ENCODE measurements at places on chromosomes 11 and 22.

DNA sequence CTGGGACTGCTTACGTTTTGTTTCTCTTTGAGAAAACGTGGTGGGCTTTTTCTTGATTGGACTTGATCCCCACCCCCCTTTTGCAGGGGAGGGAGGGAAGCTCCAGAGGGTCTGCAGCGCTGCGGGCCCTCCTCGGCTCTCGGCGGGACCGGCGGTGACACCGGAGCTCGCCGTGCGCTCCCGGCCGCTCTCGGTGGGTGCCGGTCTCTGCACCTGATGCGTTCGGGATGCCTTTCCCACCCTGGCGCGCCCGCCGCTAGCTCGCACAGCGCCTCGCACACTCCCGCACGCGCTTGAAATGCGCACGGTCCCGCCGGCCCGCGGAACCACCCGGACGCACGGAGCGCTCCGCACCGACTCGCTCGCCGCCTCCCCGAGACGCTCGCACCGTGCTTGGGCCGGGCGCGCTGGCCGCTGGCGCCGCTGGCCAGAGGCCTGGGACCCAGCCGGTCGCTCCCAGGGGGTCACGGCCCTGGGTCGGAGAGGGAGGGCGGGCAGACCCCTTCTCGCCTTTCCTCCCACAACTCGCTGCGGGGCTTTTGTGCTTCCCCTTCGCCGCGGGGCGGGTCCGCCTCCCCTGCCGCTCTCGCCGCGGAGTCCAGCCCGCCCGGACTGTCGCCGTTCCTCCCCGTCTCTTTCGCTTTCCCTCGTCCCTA, 1.0 kb downstream of the ZBTB16 start:
- DNase-seq, result no peak

- DNase-seq, result no peak
These were observed 298.7 kb upstream of the NCAM1 start for GRCh38 chr11:112662554-112662953.

DNA sequence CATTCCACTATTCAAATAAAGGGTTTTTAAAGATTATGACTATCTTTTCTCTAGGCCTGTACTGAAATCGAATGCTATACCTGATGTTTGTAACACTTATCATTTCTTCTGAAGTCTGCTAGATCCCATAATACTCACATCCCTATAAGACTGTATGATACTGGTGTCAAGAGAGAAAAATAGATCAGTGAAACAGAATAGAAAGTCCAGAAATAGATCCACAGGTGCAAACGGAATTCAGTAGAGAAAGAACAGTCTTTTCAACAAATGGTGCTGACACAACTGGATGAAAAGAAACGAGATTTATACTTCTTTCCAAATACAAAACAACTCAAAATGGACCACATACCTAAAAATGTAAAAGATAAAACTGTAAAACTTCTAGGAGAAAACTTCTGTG, 143.2 kb downstream of the APOL5 start:
- DNase-seq, result no peak

DNA sequence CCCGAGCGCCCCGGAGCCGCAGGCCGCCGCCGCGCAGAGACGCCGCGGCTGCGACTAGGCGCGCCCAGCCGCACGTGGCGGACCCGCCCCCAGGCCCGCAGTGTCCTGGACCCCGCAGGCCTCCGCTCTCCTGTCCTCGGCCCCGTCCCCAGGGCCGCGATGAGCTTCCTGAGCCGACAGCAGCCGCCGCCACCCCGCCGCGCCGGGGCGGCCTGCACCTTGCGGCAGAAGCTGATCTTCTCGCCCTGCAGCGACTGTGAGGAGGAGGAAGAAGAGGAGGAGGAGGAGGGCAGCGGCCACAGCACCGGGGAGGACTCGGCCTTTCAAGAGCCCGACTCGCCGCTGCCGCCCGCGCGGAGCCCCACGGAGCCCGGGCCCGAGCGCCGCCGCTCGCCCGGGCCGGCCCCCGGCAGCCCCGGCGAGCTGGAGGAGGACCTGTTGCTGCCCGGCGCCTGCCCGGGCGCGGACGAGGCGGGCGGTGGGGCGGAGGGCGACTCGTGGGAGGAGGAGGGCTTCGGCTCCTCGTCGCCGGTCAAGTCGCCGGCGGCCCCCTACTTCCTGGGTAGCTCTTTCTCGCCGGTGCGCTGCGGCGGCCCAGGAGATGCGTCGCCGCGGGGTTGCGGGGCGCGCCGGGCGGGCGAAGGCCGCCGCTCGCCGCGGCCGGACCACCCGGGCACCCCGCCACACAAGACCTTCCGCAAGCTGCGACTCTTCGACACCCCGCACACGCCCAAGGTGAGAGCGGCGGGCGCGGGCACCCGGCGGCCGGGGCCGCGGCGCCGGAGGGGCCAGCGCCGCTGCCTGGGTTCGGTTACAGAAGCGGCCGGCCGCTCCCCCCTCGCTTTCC, 528 bp downstream of the WEE1 start:
- DNase-seq, result no peak

GRCh38 chr11:117022526-117022925, 75.7 kb downstream of the SIK3 start:
- no peak for DNase-seq

Data from thymus (tissue), 14 donors.